ENCODE measurements at places on chromosomes 13 and 19. TPM values are rescaled to one million over a fixed set of nuclear protein-coding genes. Genes with fewer than 3 reads are reported as not detected.

The ZNF560 gene
- not detected for total RNA-seq

The SLC10A2 gene
- not detected for total RNA-seq

The GNG8 gene
- total RNA-seq = 25.9 TPM

DNA sequence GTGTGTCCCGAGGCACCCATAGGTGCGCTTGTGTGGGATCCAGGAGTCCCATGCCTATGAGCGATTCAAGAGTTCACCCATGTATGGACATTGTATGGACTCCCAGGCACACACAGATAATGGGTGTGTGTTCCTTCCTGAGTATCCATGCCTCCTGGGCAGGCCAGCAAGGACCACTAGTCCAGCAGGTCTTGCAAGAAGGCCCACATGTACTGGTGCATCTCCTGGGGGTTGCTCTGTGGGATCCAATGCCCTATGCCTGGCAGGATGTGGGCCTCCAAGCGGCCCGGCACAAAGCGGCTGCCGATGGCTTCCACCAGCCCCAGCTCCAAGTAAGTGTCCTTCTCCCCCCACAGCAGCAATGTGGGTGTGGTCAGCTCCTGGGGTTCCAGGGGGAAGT is 5.0 kb downstream of the EPHX3 start:
- H3K27me3 ChIP-seq = peaks cover 28% of the 10 kb centered on the region
- peaks cover 2% of the 10 kb centered on the region for H3K36me3 ChIP-seq
- DNase-seq = no peak
- H3K4me3 ChIP-seq = no peak overlapping the region
- peaks cover 21% of the 10 kb centered on the region for H3K4me1 ChIP-seq
- no peak overlapping the region for H3K27ac ChIP-seq

- no peaks in the 10 kb centered on the region for H3K27me3 ChIP-seq
- peak overlapping the region; percentile 66 for H3K27ac ChIP-seq
- H3K36me3 ChIP-seq = peaks cover under 1% of the 10 kb centered on the region
- DNase-seq = no peak
- peaks cover 26% of the 10 kb centered on the region for H3K4me1 ChIP-seq
- H3K4me3 ChIP-seq = peak overlapping the region; percentile 82
Observed at GRCh38 chr13:21297447-21297846, 121.0 kb downstream of the MRPL57 start.

Measured in activated CD8-positive, alpha-beta memory T cell treated with anti-CD3 and anti-CD28 coated beads, Interleukin-2, amount 10 ng/mL, durations not matched to agents 7 days and 5 days (primary cell).